ENCODE measurements at places on chromosomes 5 and 9. TPM values are rescaled to one million over a fixed set of nuclear protein-coding genes. Genes with fewer than 3 reads are reported as not detected.

SMAD5 gene
- total RNA-seq: 21.5 TPM

TMEM174 gene
- total RNA-seq: not detected

- no peaks in the 10 kb centered on the region for H3K36me3 ChIP-seq
- peaks cover 21% of the 10 kb centered on the region for H3K27me3 ChIP-seq
- H3K27ac ChIP-seq: no peak overlapping the region
- H3K4me3 ChIP-seq: peak overlapping the region; percentile 33
- peak; percentile 84 for DNase-seq
- H3K4me1 ChIP-seq: peaks cover 3% of the 10 kb centered on the region
Observed at GRCh38 chr5:139774980-139775661, 20.5 kb upstream of the PSD2 start.

GRCh38 chr9:113593682-113594281 is 130.3 kb downstream of the RGS3 start:
- no peaks in the 10 kb centered on the region for H3K36me3 ChIP-seq
- DNase-seq: no peak
- H3K27ac ChIP-seq: no peak overlapping the region
- no peak overlapping the region for H3K4me3 ChIP-seq

MEIKIN gene
- total RNA-seq: 2.7 TPM

GRCh38 chr9:133998915-133999595 is 6.9 kb upstream of the VAV2 start:
- no peak overlapping the region for H3K27ac ChIP-seq
- no peaks in the 10 kb centered on the region for H3K36me3 ChIP-seq
- H3K4me3 ChIP-seq: no peak overlapping the region
- peaks cover 4% of the 10 kb centered on the region for H3K4me1 ChIP-seq
- DNase-seq: no peak

DNA sequence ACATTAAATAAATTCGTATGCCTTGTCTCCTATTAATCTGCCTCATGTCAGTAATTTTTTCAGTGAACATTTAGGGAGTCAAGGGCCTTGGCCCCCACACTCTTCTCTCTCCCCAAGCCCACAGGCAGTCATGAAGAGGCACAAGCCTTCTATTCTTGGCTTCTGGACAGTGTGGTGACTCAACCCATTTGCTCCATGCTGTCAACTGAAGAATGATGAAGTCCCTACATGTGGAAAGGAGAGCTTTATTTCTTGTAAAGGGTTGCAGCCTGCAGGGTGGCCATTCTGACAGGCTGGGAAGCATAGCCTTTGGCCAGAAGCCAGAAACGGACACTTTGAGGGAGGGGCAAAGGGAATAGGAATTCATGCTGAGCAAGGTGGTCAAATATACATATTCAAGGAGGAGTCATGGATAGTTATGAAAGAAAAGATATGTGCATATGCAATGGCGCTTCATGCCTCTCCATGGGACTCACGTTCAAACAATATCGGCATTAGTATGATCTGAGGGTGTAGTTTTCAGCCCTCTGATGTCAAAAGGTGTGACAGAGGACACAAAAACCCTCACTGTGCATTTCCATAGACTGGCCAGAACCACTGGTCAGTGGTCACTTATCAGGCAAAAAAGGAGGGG is 31.3 kb downstream of the ANKRA2 start:
- DNase-seq: no peak
- peaks cover 21% of the 10 kb centered on the region for H3K27me3 ChIP-seq
- H3K4me3 ChIP-seq: no peak overlapping the region

DNA sequence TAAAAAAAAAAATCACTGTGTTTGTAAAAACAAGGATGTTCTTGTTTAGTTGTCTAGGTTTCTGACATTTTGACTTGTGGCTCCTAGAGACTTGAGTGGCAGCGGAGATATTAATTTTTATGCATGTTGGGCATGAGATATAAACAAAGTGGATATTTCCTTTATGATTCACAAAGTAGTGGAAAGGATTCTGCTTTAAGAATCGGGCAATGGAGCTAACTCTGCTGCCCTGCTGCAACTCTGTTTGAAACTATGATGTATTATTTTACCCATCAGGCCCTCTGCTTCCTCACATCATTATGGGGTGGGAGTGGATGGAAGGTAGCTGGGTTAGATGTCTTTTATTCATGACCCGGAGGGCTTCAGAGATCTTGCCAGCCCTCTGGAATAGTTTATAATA is 94.1 kb upstream of the CD180 start:
- H3K27ac ChIP-seq: no peak overlapping the region
- no peaks in the 10 kb centered on the region for H3K36me3 ChIP-seq
- no peaks in the 10 kb centered on the region for H3K4me1 ChIP-seq
- no peak for DNase-seq
- H3K4me3 ChIP-seq: no peak overlapping the region

DNA sequence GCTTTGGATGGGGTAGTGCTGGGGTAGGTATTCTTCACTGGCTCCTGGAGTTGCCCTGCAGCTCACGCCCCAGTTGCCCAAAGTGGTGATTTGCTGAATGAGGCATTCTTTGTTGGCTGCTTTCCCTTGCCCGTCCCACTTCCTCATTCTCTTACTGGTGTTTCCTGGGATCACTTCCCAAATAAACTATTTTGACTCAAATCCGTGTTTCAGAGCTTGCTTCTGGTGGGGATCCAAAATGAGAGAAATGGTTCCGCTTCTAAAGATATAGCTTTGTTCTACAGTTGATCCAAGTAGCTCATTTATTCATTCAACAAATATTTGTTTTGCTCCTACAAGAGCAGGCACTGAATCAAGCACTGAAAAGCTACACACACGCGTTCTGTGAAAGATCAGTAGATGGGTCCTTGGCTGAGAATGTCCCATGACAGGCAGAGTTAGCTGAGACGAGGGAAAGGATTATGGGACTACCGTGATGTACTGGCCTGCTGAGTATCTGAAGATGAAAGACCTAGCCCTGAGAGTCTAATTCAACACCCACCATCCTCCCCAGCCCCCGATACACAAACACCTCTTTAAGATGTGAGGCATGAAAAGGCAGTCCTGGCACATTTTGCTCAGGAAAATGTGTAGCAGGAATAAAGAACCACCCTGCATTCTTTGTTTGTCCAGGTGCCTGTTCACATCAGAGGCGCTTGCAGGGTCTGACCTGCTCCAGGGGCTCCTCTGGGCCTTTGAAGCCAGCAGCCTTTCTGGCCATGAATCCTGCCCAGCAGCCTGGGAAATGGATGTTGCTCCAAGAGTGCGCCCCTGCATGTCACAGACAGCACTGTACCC is 143.1 kb upstream of the RANBP3L start:
- H3K27me3 ChIP-seq: peaks cover 4% of the 10 kb centered on the region
- no peak for DNase-seq
- no peak overlapping the region for H3K27ac ChIP-seq
- H3K36me3 ChIP-seq: no peaks in the 10 kb centered on the region
- no peak overlapping the region for H3K4me3 ChIP-seq

F2RL2 gene
- total RNA-seq: not detected

- no peak overlapping the region for H3K4me3 ChIP-seq
- no peak overlapping the region for H3K27ac ChIP-seq
- no peaks in the 10 kb centered on the region for H3K4me1 ChIP-seq
- peaks cover 14% of the 10 kb centered on the region for H3K27me3 ChIP-seq
- no peak for DNase-seq
Observed at GRCh38 chr5:38780316-38780715, 65.5 kb upstream of the OSMR start.

DBH gene
- not detected for total RNA-seq

GRCh38 chr9:113563826-113564497 is 100.4 kb downstream of the RGS3 start:
- H3K27ac ChIP-seq: peak overlapping the region; percentile 75
- DNase-seq: no peak
- H3K27me3 ChIP-seq: no peaks in the 10 kb centered on the region
- peaks cover 21% of the 10 kb centered on the region for H3K4me1 ChIP-seq
- H3K36me3 ChIP-seq: peaks cover 2% of the 10 kb centered on the region
- no peak overlapping the region for H3K4me3 ChIP-seq

DNA sequence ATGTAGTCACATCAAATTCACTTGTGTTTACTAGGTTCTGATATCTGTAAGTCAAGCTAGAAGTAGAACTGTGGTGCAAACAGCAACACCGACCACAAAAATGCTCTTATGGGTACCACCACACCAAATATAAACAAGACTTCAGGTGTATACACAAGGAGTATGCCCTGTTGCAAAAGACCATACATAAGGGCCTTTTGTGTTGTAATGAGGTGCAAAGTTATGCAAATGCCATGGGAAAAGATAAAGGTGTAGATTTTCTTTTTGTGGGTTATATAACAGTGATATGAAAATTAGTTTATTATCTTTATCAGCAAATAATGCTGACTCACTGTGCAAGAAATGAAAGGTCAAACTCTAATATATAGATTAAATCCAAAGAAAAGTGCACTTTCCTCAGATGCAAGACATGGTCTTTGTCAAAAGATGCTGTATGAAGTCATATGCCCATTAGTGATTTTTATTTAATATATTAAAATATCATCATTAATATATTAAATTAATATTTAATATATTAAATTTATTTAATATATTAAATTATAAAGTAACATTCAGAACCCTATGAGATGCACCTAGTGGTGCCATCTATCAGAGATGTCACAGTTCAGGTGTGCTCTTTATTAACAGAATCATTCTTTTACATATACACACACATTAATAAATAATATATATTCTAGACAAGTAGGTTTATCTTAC is 26.7 kb upstream of the ALDH1A1 start:
- DNase-seq: no peak
- no peak overlapping the region for H3K27ac ChIP-seq
- no peaks in the 10 kb centered on the region for H3K4me1 ChIP-seq
- no peak overlapping the region for H3K4me3 ChIP-seq
- H3K27me3 ChIP-seq: peaks cover 4% of the 10 kb centered on the region

DNA sequence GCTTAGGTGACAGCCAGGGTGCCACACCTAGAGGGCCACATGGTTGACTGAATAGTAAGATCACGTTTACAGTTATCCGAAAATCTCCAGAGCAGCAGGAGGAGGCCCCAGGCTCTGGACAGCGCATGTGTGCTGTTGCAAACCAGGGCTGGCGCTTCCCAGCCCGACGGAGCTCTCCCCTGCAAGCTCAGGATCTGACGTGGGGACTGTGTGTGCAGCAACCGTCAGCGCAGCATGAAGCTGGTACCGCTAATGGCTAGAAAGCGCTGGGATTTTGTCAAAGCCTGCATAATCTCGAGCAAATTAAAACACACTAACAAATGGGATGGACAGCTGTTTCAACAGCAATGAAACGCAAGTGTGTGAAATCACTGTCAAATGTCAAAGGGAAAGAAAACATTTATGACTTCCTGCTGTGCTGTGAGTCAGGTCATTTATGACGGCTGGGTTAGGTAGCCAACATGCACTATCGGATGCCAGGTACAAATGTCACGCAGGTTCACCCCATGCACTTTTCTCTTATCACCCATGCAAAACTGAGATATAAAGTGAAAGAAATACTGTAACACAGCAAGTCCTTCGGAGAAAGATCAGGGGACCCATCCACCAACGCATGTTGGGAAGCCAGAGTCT is 7.5 kb downstream of the SURF4 start:
- no peaks in the 10 kb centered on the region for H3K36me3 ChIP-seq
- DNase-seq: no peak
- peak overlapping the region; percentile 57 for H3K4me3 ChIP-seq
- peak overlapping the region; percentile 97 for H3K27ac ChIP-seq

- H3K36me3 ChIP-seq: no peaks in the 10 kb centered on the region
- no peak for DNase-seq
- H3K4me3 ChIP-seq: no peak overlapping the region
- no peak overlapping the region for H3K27ac ChIP-seq
- no peaks in the 10 kb centered on the region for H3K27me3 ChIP-seq
Observed at GRCh38 chr9:10168241-10168640, 444.6 kb downstream of the PTPRD start.

GRCh38 chr5:38468202-38468673 is 88.2 kb downstream of the LIFR start:
- no peak overlapping the region for H3K27ac ChIP-seq
- H3K4me3 ChIP-seq: no peak overlapping the region
- DNase-seq: no peak
- peaks cover 19% of the 10 kb centered on the region for H3K27me3 ChIP-seq

- no peaks in the 10 kb centered on the region for H3K27me3 ChIP-seq
- H3K4me3 ChIP-seq: no peak overlapping the region
- H3K36me3 ChIP-seq: peaks cover 20% of the 10 kb centered on the region
- DNase-seq: no peak
Observed at GRCh38 chr5:32129074-32129598, 45.0 kb downstream of the GOLPH3 start.

GRCh38 chr9:4596165-4596922 is 65.8 kb upstream of the PLPP6 start:
- H3K36me3 ChIP-seq: no peaks in the 10 kb centered on the region
- DNase-seq: peak; percentile 34
- H3K4me3 ChIP-seq: peak overlapping the region; percentile 73
- no peaks in the 10 kb centered on the region for H3K27me3 ChIP-seq
- H3K4me1 ChIP-seq: peaks cover 73% of the 10 kb centered on the region

NPR3 gene
- total RNA-seq: 0.08 TPM

- H3K4me3 ChIP-seq: no peak overlapping the region
- H3K27me3 ChIP-seq: peaks cover 9% of the 10 kb centered on the region
- no peak overlapping the region for H3K27ac ChIP-seq
- DNase-seq: no peak
- H3K4me1 ChIP-seq: no peaks in the 10 kb centered on the region
Observed at GRCh38 chr5:133384120-133384855, 228.1 kb downstream of the FSTL4 start.

TNC gene
- total RNA-seq: not detected

IL4 gene
- not detected for total RNA-seq

GRCh38 chr5:38743562-38743961 is 102.2 kb upstream of the OSMR start:
- peaks cover 3% of the 10 kb centered on the region for H3K27me3 ChIP-seq
- no peaks in the 10 kb centered on the region for H3K4me1 ChIP-seq
- no peak for DNase-seq
- no peak overlapping the region for H3K27ac ChIP-seq
- H3K4me3 ChIP-seq: no peak overlapping the region
- no peaks in the 10 kb centered on the region for H3K36me3 ChIP-seq
